ENCODE measurements at places on chromosomes 6 and 20. TPM values are rescaled to one million over a fixed set of nuclear protein-coding genes. Genes with fewer than 3 reads are reported as not detected.

Gene GNAS-AS1
- total RNA-seq: 1.8 TPM

GRCh38 chr6:3359973-3360726 is 96.7 kb downstream of the SLC22A23 start:
- peaks cover 6% of the 10 kb centered on the region for H3K4me1 ChIP-seq
- H3K27ac ChIP-seq: no peak overlapping the region
- no peak for DNase-seq

DNA sequence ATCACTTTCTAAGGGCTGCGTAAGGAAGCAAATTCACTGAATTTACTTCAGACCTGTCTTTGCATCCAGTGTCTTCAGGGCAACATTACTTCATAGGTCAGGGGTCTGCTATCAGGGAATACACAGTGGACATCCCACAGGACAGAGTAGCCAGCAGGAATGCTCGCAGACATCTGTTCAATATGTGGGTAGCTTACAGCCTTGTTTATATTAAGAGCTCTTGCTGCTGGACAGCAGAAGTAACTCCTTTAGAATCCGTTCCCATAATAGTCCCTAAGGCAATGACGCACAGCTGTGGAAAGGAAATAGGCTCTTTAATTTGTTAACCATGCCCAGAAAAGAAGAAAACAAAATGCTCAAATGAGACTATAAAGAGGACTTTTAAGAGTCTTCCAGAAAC is 198.7 kb downstream of the MOXD1 start:
- no peaks in the 10 kb centered on the region for H3K27me3 ChIP-seq
- DNase-seq: peak; percentile 76
- H3K36me3 ChIP-seq: no peaks in the 10 kb centered on the region
- no peak overlapping the region for H3K27ac ChIP-seq

GRCh38 chr6:144712541-144712940 is 427.4 kb downstream of the UTRN start:
- H3K4me1 ChIP-seq: no peaks in the 10 kb centered on the region
- H3K36me3 ChIP-seq: no peaks in the 10 kb centered on the region
- peak; percentile 15 for DNase-seq
- H3K27me3 ChIP-seq: no peaks in the 10 kb centered on the region
- no peak overlapping the region for H3K27ac ChIP-seq
